SJSA1 (cell line): ENCODE measurements at places on chromosomes 16 and 17.

- no peak for DNase-seq
Measured at GRCh38 chr17:63035271-63035670, 69.2 kb downstream of the TANC2 start.

- DNase-seq = no peak
Measured at GRCh38 chr17:78088529-78088928, 40.0 kb downstream of the TMC6 start.

- DNase-seq = no peak
Measured at GRCh38 chr17:51479303-51479702, 219.0 kb downstream of the UTP18 start.

DNA sequence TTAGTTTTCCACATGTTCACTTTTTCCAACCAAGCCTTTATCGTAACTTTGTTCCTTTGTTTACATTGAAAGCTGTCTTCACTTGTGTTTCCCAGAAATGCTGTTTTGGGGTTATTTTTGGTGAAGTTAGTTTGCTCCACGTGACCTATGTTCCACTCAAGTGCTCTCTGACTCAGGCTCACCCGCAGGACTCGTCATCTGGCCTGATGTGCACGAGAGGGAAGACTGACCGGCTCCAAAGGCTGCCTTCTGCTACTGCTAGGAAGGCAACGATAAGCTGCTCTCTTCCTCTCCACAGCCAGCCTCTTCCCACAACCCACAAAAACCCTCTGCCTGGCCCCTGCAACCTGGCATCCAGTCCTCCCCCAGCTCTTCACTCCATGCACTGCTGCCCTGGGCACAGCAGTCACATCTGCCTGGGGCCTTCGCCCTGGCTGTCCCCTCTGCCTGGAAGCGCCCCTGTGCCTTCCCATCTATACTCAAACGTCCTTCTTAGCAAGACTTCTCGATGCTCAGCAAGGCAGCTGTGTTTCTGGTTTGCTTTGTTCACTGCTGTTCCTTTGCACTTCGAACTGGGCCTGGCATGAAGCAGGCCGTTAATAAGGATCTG, 28.0 kb downstream of the ZCCHC14 start:
- DNase-seq = peak; percentile 86

DNA sequence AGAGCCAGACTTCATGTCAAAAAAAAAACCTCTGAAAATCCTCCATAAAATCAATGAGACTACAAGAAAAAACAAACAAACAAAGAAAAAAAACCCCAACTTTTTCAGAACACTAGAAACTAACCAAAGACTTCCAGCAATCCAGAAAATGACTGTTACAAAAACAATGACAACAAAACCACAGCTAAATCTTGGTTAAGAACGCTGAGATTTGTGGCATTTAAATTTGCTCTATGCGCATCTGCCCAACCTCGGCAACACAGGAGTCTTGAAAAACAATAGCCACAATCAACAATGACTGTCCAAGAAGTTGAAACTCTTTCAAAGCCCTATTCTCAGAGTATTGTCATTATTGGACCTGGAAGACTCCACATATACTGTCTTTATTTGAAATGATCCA, 402.4 kb downstream of the ZFHX3 start:
- DNase-seq = no peak

- DNase-seq = no peak
Measured at GRCh38 chr16:52725461-52725860, 178.5 kb upstream of the TOX3 start.
